Activated CD4-positive, alpha-beta T cell treated with anti-CD3 and anti-CD28 coated beads, Interleukin-2, amount 10 ng/mL, durations not matched to agents 24 days and 14 days (primary cell): ENCODE measurements at places on chromosomes 12 and 14. TPM values are rescaled to one million over a fixed set of nuclear protein-coding genes. Genes with fewer than 3 reads are reported as not detected.

GRCh38 chr14:87066221-87066817 lies 926.7 kb downstream of the GALC start:
- DNase-seq = no peak

WSB2 gene
- 129 and 133 TPM in 2 replicates for total RNA-seq

DNA sequence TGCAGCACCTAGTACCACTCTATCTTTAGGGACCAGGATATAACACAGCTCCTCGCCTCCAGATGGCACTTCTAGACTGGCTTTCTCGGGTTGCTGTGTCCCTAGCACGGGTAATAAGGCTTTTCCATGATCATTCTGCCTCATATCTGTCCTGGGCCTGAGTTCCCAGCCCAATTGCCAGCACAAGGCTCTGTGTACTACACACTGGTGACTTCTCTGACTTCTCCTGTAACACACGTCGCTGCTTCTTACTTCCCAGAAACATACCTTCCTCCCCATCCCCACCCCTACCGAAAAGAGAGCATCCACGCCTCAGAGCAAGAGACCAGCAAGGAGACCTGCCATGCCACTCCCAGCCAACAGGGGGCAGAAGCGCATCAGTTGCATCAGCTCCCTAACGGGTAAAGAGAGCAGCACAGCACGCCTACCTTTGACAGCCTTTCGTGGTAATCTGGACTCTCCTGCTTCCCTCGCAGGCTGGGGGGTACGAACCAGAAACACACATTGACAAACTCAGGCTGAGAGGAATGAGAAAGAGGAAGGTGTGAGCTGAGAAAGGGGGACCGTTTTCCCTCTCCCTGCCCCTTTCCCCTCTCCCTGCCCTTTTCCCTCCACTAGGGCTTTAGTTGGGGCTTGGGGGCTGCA lies 21.2 kb upstream of the ZNF740 start:
- DNase-seq = peak; percentile 97

TSHR gene
- not detected in 2 replicates for total RNA-seq

RNASE3 gene
- not detected in 2 replicates for total RNA-seq

- no peak for DNase-seq
These were observed 11.5 kb upstream of the IL26 start for GRCh38 chr12:68237078-68237477.

GRCh38 chr12:47014474-47014873 lies 64.9 kb upstream of the PCED1B start:
- DNase-seq = no peak

- DNase-seq = no peak
These were observed 56.7 kb downstream of the DGLUCY start for GRCh38 chr14:91170504-91171121.

DNA sequence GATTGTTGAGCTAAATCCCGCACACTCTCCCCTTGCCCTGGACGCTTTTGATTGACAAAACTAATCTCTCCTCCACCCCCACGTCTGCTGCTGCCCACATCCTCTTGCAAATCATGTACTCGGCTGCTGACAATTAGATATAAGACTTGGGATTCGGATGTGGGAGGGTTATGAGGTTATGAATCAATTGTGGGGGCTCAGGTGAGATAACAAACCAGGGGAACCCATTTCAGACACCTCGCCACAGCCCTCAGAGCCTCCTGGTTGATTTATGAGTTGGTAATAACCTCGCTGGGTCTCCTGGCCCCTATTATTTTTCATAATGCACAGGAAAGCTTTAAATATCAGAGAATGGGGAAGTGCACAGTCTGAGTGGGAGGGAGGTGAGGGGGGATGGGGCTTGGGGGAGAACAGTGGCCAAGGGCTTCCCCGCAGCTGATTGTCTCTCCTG lies 449.9 kb downstream of the DPF3 start:
- peak; percentile 76 for DNase-seq

GRCh38 chr12:79512068-79512467 lies 178.7 kb downstream of the PAWR start:
- no peak for DNase-seq

DNA sequence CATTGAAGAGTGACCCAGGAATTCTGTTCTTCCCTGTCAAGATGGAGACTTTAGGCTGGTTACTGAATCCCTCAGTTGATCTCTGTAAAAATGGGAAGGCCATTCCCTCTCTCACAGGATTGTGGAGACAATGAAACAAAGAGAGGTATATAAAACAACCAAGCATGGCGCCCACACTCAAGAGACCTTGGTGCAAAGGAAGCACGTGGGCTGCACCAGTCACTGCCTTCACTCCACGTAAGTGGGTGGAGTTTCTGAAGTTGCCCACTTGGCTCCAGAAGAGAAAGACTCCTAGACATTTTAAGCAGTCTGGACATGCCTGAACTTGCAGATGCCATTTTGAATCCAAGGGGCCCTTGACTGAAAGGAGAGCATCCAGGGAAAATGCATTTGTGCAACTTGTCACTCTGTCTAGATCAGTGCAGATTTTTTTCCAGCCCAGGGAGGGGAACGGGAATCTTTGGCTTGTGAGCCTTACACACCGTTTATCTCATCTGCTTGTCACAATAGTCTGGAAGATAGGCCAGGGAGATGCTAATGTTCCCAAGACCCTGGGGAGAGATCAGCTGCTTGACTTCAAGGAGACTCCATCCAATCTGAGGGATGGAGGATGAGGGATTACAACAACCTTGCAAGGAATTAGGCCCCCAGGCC lies 96.9 kb upstream of the TBX3 start:
- no peak for DNase-seq

MYH7 gene
- total RNA-seq = not detected in 2 replicates

RTN1 gene
- not detected in 2 replicates for total RNA-seq

GRCh38 chr12:113512568-113512967 lies 40.9 kb upstream of the LHX5 start:
- DNase-seq = no peak

DNA sequence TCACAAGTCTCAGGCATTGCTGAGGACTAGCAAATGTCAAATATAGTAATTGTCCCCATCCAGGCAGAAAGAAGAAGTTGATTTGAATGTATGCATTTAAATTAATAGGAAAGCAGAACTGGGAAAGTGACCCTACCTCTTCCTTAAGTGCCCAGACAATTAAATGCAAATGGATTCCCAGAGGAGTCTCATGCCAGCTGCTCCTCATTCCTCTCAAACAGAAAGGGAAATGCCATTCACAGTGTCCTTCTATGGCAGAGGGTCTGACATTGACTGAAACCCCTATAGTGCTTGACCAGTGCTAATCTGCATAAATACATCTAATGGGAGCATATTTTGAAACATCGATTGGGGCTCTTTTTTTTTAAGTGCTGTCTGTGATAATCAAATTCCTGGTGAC lies 292.4 kb upstream of the SEL1L start:
- no peak for DNase-seq

DNA sequence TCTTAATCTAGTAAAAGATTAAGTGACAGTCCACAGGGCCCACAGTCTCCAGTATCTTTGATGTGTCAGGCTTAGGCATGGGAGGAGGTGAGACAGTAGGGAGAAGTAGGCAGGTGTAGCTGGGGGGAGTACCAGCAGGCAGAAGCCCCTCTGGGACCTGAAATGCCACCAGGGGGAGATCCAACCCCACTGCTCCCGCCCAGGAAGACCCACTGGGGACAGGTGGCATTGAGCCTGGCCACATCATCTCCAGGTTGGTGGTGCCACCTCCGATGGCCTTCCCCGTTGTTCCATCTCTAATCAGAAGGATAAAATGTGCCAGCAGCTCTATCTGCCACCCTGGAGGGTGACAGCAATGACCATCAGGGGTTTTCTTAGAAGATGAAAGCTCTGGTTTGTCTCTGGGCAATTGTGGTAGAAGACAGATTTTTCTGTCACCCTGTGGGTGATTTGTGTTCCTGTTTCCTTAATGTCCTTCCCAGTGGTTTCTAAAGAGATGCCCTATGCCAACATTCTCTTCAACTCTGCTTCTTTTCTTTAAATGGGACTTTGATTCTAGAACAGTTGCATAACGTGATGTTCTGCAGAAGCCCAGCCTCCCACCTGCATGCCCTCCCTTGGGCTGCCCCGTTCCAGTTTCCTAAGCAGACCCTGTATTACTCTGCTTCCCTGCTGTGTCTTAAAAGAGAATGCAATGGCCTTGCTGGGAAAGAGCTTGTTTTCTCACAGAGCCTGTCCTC lies 12.3 kb upstream of the SERPINA12 start:
- DNase-seq = no peak

- peak; percentile 66 for DNase-seq
These were observed 26.5 kb downstream of the BMP4 start for GRCh38 chr14:53929871-53930715.

GRCh38 chr12:76410781-76411180 lies 62.6 kb upstream of the BBS10 start:
- no peak for DNase-seq

FAM90A1 gene
- 0.14 and 0.31 TPM in 2 replicates for total RNA-seq

DNA sequence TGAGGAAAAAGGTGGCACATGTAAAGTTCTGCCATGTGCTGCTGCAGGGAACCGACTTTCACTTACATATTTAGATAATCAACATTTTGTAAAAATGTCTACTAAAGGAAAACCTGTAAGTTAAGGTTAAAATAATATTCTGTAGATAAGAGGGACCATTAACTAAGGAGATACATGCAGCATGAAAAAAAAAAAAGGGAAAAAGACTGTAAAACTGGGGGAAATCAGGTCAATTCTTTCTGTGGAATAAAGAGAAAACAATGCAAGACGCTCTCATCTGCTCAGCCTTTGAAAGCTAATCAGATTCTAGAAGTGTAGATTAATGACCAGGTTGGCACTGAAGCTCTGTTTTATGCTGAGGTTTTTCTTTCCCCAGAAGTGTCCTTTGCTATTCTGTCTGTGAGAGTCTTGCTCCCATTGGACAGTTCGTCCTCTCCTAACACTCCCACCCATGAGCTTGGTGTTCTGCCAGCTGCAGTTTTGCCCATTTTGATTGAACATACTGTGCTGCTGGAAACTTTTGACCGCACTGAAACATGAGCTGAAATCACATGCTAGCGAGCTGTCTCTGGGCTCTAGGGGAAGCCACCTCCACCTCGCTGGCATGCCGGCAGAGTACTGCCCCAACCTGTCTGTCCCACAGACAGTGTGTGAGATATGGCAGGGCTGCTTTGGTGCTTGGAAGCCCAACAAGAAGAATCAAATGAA lies 39.7 kb downstream of the PPTC7 start:
- no peak for DNase-seq

- no peak for DNase-seq
These were observed 4.6 kb upstream of the ALX1 start for GRCh38 chr12:85275374-85275773.

DNA sequence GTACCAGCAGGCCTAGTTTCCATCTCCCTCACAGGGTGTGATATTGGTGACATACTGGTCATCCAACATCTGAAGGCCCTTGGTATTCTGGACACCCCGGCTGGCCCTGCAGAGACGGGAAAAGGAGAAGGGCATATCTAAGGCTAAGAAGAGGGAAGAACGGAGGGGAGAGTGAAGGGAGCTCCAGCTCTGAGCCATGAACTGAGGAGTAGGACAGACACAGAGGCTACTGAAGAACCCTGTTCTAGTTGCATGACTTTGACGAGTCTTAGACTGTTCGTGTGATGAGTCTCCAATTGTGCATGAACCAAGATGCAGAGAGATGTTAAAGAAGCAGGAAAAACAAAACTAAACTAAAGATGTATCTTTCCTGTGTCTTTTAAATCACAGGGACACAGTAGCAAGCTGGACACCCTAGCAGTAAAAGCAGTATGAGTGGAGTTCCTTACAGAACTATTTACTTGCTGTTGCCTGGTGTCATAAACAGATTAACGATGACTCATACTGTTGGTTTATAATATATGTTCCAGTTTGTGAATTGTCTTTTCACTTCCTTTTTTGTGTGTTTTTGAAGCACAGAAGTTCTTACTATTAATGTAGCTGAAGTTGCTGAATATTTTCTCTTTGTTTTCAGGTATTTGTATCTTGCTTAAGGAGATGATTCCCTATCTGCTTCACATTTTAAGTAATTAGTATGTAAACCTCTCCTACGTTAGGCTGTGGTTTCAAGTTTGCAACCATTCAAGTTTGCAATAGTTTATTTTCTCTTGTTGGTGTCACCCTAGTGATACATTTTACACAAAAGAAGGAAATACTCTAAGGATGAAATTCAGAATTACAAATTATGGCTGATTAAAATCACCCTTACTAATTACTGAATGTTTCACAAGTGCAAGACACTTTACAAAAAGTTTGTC lies 15.7 kb downstream of the FAR2 start:
- DNase-seq = peak; percentile 47

DNA sequence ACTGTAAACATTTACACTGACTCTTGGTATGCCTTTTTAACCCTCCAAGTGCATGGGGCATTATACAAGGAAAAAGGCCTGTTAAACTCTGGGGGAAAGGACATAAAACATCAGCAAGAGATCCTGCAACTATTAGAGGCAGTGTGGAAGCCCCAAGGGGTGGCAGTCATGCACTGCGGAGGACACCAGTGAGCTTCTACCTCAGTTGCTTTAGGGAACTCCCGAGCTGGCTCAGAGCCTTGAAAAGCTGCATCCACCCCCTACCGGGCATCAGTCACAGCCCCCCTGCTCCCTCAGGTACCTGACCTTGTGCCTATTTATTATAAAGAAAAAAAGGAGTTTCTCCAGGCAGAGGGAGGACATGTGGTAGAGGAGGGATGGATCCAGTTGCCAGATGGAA lies 695.6 kb upstream of the LMO3 start:
- no peak for DNase-seq

- no peak for DNase-seq
These were observed 22.6 kb upstream of the IRF2BPL start for GRCh38 chr14:77051116-77051515.

DNA sequence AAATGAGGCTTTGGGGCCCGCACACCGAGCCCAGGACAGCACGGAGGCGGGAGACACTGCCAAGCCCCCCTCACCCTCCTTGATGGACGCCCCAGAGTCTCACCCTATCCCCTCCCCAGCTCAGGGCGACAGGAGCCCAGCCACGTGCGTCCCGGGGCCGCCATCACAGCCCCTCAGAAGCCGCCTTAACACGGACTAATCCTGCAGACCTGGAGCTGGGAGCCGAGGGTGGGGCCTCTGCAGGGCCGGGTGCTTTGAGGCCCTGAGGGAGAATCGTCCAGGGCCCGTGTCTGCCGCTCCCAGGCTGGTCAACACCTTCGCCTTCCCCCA lies 79.7 kb upstream of the FBRSL1 start:
- no peak for DNase-seq

- DNase-seq = peak; percentile 85
These were observed 28.2 kb downstream of the TRAF3 start for GRCh38 chr14:102805371-102805891.

GRCh38 chr12:16347391-16348298 lies at the start of gene MGST1:
Gene MGST1 (plus strand): TSS chr12:16347645. CDS start chr12:16354253, 6,608 bp downstream.
- no peak for DNase-seq

P3H3 gene
- total RNA-seq = 4.1 and 4.7 TPM in 2 replicates

MORN3 gene
- total RNA-seq = 0.26 and 1.0 TPM in 2 replicates

TMEM119 gene
- total RNA-seq = 0.47 TPM in 1 of 2 replicates, not detected in the other

GRCh38 chr12:77133566-77133965 lies 68.2 kb upstream of the E2F7 start:
- DNase-seq = peak; percentile 71

DNA sequence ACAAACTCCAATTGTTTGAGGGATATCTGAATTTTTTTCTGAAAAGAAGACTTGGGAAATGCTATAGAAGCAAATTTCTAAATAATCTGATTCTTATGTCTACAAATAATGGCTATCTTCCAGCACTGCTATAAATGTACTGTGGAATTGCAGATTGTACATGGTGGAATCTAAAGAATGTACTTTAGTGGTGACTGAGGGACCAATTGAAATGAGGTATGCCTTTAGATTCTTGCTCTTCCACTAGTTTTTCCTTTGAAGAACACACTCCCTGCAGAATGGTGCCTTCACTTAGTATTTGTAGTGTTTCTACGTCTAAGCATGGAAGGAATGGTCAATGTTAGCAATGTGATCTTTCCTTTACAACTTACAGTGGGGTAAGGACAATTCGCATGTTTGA lies 11.7 kb upstream of the PRB4 start:
- no peak for DNase-seq

ACVRL1 gene
- total RNA-seq = not detected in 2 replicates

HOXC5 gene
- total RNA-seq = not detected in 2 replicates

CMA1 gene
- not detected in 2 replicates for total RNA-seq
